ENCODE measurements at places on chromosomes 1 and 21.

DNA sequence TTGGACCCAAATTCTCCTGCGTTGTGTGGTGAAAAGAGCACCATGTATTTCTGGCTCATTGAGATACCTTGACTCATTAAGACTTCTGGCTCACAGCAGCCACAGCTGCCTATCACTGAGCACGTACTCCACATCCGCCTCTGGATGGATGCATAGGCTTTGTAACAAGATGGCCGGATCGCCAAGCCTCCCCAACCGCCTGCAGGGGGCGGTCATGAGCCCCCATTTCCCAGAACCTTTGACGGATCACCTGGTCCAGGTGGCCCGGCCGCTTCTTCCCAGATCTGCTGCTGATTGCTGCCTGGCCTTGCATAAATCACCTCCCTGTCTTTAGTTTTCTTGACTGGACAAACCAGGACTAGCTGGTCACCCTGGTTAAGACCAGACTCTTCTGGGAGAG is 156.5 kb upstream of the KLHDC7A start:
- DNase-seq = no peak

- DNase-seq = no peak
Observed at GRCh38 chr1:175864183-175864582, 120.8 kb upstream of the TNR start.

DNA sequence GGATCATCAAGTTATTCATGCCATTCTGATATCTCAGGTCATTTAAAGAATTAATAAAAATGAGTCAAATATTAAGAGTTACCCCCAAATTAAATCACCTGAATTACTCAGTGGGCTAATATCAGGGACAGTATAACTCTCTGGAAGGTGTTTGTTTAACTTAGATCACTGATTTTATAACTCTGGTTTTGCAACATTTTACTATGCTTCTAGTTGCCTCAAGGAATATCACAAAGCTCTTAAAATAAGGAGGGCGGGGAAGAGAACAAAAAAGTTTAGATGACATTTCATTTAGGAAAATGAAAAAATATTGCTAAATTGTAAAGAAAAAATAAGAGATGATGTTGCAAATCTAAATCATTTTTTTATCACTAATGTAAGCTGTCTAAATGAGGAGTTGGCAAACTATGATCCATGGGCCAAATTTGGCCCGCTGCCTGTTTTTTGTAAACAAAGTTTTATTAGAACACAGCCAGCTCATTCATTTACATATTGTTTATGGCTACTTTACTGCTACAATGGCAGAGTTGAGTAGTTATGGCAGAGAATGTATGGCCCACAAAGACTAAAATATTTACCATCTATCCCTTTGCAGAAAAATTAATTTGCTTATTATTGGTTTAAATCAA is 31.9 kb upstream of the SLC19A2 start:
- no peak for DNase-seq

GRCh38 chr1:63523738-63524137 is 413 bp downstream of the EFCAB7 start:
- no peak for DNase-seq

- DNase-seq = no peak
Observed at GRCh38 chr1:24745711-24746413, 615 bp downstream of the CLIC4 start.

- no peak for DNase-seq
Observed at GRCh38 chr1:57986432-57986831, 560.1 kb downstream of the OMA1 start.

GRCh38 chr1:14039582-14040430 is 339.8 kb downstream of the PRDM2 start:
- no peak for DNase-seq

DNA sequence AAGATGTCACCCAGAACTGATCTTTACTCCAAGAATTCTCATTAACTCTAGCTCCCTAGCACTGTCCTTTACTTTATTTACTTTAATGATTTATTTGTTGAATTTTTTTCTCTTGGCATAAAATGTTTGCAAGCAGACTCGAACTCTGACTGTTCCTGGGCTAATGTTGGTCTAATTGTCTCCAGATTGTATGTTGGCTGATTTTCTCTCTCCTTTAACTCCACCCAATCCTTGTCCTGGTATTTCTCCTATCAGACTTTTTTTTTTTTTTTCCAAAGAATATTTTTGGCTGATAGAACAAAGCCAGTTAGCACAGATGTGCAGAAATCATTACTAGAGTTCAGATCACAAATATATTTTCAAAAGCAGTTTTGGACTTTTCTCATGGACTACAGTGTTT is 82.6 kb downstream of the ATF6 start:
- DNase-seq = no peak

GRCh38 chr1:29960156-29960755 is 723.9 kb downstream of the PTPRU start:
- DNase-seq = no peak

DNA sequence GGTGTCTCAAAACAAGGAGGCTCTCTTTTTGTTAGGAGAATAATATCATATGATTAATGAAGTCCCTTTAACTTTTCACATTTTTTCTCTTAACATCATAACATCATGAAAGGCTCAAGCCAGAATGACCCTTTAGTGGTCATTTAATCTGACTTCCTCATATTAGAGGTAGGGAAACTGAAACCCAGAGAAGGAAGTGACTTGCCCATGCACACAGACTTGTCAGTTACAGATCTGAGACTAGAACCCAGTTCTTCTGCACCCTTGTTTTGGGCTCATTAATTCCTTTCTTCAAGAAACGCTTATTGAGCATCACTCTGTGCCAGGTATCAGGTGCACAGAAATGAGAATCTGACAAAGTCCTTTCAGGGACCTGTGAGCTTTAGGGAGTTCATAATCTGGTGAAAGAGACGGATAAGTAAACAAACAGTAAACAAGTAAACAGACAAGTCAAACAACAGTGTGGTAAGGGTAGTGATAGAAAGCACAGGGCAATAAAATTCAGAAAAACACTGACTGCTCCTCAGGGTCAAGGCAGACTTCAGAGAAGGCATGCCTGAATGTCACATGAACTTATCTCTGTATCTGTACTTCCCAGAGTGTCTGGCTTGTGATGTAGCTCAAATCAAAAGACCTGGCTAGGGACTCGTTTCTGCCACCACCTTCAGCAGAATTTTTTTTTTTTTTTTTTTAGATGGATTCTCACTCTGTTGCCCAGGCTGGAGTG is 38.3 kb upstream of the OSBPL9 start:
- DNase-seq = no peak

DNA sequence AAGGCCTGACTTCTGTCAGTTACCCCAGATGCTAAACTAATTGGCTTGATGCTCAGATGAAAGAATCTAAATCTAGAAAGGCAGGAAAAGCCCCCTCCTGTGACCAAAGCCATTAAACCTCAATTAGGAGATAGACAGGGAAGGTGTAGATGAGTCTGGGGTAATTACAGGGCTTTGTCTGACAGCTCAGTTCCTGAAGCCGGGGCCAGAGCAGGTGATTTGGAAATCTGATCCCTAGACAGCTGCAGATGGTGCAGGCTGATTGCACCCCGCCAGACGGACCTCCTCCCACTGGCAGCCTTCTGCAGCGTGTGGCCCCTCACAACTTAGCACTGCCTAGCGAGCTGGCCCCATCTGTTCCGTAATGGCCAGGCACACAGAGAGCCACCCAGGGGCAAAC is 395.1 kb downstream of the HLX start:
- DNase-seq = no peak

DNA sequence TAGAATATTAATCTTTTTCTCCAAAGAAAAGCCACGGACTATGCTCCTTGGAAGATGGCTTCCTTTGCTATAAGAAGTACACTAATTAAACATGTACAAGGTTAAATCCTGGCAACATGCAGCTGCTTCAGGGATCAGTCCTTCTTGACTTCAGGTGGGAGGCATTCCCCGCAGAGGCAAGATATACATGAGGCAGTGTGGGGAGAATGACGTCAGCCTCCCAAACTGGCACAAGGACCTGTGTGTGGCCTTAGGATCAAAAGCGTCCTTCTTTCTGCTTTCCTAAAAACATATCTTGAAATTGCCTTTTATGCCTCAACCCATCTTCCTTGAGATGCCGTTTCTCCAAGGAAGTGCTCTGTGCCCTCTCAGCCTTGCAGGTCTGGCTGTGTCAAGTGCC is 90.3 kb downstream of the WLS start:
- no peak for DNase-seq

GRCh38 chr1:229018674-229019295 is 252.1 kb upstream of the RAB4A start:
- DNase-seq = no peak

DNA sequence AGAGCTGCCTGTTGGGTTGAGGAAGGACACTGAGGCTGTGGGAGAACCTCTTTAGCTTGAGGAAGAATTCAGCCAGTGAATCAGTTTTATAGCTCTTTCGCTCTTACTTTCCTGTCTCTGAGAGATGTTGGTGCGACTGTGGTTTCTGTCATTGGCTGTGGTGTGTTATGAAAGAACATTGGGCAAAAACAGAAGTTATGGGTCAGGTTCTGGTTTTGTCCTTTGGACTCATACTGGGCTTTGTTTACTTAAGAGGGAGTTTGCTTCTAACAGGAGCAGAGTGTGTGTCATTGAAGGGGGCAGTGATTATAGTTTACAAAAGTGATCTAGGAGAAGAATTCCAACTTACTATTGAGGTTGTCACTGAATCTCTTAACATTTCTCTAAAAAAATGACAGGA is 97.0 kb downstream of the TLR5 start:
- DNase-seq = no peak

GRCh38 chr21:45511007-45511406 is 31.2 kb downstream of the SLC19A1 start:
- DNase-seq = no peak

DNA sequence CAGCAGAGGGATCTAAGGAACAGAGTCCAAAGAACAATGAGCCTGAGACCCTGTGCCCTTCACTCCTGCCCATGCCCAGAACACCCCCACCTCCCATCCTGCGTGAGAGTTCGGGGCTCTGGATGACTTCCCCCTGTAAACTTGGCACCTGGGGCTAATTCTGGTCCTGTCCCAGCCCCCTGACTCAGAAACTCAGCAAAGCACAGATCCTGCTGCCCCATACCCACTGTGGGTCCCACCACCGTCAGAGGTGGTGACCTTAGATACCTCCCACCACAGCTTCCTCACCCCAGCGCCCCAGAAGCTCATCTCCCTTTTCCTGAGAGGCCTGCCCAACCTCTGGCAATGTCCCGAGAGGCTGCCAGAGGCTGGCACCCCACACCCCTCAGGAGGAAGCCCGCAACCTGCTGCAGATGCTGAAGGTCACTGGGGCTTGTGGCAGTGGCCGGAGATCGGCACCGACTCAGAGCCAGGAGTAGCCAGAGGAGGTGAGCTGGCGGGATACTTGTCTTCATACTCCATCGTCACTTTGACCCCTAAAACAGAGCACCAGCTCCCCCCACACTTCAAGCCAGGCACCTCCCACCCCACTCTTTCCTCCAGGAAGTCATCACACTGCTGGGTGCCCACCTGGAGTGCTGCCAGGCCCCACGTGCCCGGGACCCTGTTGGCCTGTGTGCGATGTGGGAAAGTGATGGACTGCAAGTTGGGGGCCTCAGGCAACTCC is 111.6 kb upstream of the IFFO2 start:
- DNase-seq = no peak

- DNase-seq = no peak
Observed at GRCh38 chr1:102183711-102184110, 187.0 kb upstream of the OLFM3 start.
